Colonic mucosa (tissue), 4 donors: ENCODE measurements at places on chromosomes 4 and X.

DNA sequence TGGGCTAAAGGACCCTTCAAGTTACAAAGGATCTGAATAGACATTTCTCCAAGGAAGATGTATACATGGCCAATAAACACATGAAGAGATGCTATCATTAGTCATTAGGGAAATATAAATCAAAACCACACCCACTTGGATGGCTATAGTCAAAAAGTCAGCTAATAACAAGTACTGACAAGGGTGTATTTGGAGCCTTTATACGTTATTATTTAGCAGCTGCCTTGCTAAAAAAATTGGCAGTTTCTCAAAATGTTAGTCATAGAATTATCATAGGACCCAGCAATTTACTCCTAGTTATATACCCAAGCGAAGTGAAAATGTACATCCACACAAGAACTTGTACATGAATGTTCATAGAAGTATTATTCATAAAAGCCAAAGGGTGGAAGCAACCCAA is 112.7 kb upstream of the DUSP21 start:
- DNase-seq: no peak

- no peak for DNase-seq
These were observed 4.3 kb downstream of the NR0B1 start for GRCh38 chrX:30304866-30305265.

DNA sequence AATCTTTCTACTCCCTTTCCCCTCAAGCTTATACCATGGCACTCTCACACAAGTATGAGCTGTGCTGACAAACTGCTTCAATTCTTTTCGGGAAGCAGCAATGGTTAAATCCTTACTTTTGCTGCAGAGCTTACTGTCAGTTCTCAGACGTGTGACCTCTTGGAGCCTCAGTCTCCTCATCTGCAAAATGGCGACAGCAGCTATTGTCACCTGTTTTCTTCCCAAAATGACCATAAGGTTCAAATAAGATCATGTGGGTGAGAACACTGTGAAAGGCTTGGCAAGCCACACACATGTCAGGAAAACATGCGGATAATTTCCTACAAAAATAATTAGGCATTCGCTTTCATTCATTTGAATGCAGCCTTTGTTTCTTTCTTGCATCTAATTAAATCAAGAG is 36.8 kb upstream of the IRF2 start:
- DNase-seq: no peak

- DNase-seq: no peak
These were observed 3.1 kb downstream of the TNMD start for GRCh38 chrX:100587861-100588260.

- no peak for DNase-seq
These were observed 199.4 kb upstream of the GPRIN3 start for GRCh38 chr4:89506866-89507491.

DNA sequence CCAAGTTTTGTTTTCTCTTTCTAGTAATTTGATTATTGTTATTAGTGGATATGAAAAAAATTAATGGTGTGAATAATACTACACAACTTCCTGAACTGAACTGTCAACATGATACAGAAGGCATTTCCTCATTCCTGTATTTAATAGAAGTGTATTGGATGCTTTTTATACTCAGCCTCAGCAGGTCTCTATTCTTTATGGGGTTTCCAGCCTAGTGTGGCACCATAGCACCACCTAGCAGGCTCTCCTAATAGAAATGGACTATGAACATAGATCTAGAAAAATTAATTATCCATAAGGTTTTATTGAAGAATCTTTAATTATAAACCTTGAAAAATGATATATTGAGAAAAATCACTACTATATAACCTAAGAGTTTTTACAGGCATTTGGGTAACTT is 52.4 kb downstream of the GLRB start:
- no peak for DNase-seq

DNA sequence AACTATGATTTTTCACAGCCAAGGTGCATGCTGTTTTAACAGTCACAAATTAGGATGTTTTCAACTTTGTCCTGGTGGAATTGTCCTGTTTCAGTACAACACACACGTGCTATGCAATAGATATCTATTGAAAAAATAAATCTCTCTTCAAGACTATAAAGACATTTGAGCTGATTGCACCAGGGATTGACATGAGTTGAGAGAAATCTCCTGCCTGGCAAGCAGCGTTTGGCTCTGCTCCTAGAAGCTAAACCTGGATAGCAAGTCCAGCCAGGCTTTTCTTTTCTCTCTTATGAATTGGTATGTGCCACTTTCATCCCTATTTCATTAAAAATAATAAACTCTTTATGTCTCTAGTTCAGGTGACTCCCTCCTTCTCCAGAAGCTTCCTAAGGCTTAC is 16.6 kb upstream of the NPNT start:
- no peak for DNase-seq

GRCh38 chr4:118760092-118760491 is 74.9 kb downstream of the METTL14 start:
- DNase-seq: no peak

GRCh38 chrX:16997313-16997712 is 50.9 kb downstream of the REPS2 start:
- DNase-seq: no peak

DNA sequence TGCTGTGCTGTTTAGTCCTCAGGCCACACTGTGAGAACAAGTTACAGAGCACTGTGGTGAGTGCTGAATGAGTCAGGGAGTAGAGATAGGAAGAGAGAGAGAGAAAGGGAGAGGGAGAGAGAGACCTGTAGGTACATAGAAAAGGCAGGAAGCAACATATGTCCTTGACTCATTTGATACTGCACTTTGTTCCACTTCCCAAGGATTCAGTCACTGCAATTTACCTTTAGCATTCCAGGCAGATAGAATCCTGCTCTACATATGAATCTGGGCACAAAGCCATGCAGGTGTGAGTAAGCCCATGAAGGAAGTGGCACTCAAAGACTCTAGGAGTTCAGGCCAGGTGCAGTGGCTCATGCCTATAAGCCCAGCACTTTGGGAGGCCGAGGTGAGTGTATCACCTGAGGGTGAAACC is 1.0 kb upstream of the DAPP1 start:
- DNase-seq: peak; percentile 81

GRCh38 chr4:172978848-172979247 is 189.8 kb upstream of the GALNT7 start:
- DNase-seq: no peak

DNA sequence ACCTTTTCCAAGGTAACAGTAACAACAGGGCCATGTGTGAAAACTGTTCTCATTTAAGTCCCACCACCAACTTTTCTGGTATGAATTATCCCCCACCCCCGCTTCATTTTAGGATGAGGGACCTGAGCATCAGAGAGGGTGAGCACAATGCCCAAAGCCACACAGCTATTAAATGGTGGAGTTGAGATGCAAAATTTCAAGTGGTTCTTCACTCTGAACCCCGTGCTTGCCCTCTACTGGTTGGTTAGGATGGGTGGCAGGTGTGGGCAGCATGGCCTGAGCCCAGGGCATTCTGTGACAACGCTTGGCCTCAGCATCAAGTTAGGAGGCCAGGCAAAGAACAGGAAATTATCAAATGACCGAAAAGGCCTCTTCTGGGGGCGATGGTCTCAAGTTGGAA is 33.5 kb downstream of the MED28 start:
- no peak for DNase-seq

DNA sequence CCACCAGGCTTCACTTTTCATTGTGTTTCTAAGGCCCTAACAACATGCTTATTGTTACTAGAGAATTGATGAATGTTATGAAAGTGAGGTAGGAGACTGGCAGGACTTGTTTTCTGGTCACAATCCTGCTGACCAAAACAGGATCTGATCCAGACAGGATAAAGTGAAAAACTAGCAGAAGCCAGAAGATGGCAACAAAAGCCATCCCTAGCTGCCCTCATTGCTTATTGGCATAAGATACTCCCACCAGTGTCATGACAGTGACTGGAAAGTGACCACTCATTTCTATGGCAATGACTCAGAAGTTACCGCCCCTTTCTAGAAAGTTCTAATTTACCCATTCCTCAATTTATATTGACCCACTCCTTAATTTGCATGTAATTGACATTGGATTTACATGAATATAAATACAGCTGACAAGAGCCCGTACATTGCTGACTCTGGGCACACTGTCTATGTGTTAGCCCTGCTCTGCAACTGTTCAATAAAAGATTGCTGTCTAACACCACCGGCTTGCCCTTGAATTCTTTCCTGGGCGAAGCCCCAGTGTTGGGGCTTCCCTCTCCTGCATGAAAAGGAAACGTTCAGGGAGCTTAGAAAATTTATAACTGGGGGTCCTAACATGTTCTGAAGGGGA is 30.0 kb upstream of the FGG start:
- no peak for DNase-seq

GRCh38 chr4:121739575-121739974 is 25.4 kb downstream of the SMIM43 start:
- DNase-seq: no peak

GRCh38 chr4:122623637-122624166 is 2.8 kb upstream of the IL21 start:
- DNase-seq: no peak

GRCh38 chr4:29131304-29131703 is 1588.9 kb upstream of the PCDH7 start:
- DNase-seq: no peak

GRCh38 chrX:103565752-103566151 is 19.6 kb upstream of the TCEAL4 start:
- no peak for DNase-seq

DNA sequence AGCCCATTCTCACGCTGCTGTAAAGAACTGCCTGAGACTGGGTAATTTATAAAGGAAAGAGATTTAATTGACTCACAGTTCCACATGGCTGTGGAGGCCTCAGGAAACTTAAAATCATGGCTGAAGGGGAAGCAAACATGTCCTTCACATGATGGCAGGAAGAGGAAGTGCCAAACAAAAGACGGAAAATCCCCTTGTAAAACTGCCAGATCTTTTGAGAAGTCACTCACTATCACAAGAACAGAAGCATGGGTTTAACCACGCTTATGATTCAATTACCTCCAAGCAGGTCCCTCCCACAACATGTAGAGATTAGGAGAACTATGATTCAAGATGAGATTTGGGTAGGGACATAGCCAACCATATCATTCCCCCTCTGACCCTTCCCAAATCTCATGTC is 335.5 kb downstream of the IL15 start:
- no peak for DNase-seq

DNA sequence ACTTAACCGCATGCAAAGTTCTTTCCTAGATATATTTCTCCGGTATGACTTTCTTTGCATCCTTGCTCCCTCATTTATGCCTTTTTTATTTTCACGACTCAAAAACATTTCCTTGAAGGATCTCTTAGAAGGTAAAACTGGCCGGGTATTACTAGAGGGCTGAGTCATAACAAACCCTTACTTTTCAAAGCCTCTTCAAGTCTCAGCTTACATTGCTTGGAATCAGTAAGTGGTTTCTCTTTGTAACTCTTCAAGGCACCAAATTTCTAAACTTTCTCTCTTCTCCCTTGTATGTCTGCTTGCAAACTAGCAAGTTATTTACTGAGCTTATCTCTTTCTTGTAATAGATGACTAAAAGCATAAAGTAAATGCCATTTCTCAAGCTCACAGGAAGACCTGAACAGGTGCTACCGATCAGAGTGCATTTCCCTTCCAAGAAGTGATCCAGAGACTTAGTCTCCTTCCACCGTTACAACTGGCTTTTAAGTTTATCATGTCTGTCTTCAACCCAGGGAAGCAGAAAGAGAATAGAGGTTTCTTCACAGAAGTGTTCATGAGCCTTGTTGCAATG is 75.5 kb downstream of the ANXA10 start:
- DNase-seq: no peak

- DNase-seq: no peak
These were observed 90.1 kb upstream of the AGA start for GRCh38 chr4:177532358-177532757.
